ENCODE measurements at places on chromosomes 2 and 18.

DNA sequence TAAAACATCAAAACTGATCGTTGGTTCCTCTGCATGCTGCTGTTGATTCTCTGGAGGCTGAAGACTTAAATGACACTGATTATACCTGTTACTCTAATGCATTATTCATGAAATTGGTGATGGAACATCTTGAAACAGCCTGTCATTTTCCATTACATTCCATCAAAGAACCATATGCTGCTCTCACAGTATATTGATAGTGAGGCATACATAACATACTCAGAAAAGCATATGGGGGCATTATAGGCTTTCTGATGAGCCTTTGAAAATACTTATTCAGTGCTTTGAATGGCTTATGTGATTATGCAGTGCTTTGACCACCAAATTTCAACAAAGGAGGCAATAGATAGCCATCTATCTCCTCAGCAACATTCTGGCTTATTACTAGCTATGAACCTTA lies 392.1 kb downstream of the CDH19 start:
- no peak for DNase-seq

DNA sequence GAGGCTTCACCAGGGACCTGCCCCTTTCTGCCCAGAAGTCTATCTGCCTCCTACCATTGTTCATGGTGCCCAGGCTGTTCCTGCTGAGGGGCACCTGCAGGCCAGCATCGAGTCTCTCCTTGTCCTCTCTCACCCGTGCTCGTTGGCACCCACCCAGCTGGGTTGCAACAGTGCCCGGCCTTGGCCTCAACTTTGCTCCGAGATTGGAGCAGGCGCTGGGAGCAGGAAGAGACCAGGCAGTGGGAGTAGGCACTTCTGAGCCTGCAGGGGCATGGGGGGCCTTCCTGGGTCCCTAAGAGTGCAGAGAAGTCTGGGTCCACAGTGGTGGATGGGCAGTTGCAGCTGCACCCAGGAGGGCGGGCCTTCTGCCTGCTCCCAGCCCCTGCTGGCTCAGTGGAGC lies 75.6 kb downstream of the NCOA1 start:
- no peak for DNase-seq

DNA sequence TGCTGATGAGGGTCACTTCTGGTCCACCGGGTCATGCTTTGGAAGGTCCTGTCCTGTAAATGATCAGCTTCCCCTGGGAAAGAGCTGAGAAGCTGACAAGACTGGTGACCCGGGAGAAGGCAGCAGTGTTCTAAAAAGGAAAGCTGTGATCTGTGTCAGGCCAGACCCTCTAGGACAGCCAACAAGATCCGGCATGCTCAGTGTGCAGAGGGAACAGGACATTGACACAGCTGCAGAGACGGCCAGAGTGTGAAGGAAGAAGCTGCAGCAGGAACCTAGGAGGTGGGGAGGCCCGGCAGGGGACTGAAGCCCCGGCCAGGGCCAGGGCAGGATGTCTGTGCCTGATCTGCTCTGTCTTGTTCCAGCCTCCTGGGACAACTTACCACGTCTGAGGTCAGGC lies 372.7 kb upstream of the ID2 start:
- no peak for DNase-seq

GRCh38 chr2:110679337-110679707 lies 1.5 kb upstream of the BUB1 start:
- no peak for DNase-seq
